ENCODE measurements at places on chromosomes 2 and 18.

DNA sequence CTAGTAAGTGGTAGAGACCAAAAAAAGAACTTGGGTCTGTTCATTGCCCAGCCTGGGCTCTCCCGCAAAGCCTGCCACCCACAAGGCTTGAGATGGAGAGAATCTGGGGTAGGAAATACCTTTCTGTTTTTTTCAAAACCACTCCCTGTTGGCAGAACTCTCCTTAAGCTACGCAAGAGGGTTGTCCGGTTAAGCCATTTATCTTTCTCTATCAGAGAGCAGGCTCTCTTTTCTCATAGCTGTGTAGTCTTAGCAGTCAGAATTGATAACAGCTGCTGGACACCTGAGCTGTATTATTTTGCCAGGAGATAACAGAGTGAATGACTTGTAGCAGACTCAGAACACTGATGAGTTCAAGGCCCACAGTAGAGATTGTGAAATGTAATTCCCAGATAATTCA lies 1088.1 kb downstream of the TSN start:
- DNase-seq: no peak

DNA sequence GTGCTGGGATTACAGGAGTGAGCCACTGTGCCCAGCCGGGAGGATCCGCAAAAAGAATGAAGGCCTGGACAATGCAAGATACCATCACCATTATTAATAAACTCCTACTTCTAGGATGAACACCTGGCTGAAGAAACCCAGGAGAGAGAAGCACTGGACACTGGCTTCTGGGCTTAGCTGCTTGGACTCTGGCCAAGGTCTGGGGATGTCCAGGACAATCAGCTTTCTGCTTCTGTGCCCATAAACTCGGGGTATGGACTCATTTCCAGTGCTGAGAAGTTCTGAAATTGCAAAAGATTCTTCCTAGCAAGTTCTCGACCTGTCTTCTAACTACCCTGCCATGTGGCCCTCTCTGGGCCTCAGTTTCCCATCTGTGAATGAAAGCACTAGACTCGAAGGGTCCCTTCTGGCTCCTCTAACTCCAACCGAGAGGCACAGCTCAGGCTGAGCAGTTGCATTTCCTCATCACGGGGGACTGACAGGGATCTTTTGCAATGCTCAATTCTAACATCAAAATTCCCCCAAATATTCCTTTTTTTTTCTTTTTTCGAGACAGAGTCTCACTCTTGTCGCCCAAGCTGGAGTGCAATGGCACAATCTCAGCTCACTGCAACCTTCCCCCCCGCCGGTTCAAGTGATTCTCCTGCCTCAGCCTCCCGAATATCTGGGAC lies 2.4 kb upstream of the SH2D6 start:
- DNase-seq: no peak

- DNase-seq: no peak
Measured at GRCh38 chr2:66574701-66575624, 140.0 kb downstream of the MEIS1 start.

GRCh38 chr2:71631411-71631931 lies 178.1 kb downstream of the DYSF start:
- no peak for DNase-seq

- no peak for DNase-seq
Measured at GRCh38 chr2:159129269-159129668, 157.2 kb downstream of the WDSUB1 start.

All from stimulated activated CD8-positive, alpha-beta memory T cell treated with anti-CD3 and anti-CD28 coated beads, Interleukin-15, amount 100 ng/mL, for 4 hours (primary cell).